NCI-H2081 treated with DMSO at 0.1 percent for 48 hours (cell line): ENCODE measurements at places on chromosomes 1 and 21.

DNA sequence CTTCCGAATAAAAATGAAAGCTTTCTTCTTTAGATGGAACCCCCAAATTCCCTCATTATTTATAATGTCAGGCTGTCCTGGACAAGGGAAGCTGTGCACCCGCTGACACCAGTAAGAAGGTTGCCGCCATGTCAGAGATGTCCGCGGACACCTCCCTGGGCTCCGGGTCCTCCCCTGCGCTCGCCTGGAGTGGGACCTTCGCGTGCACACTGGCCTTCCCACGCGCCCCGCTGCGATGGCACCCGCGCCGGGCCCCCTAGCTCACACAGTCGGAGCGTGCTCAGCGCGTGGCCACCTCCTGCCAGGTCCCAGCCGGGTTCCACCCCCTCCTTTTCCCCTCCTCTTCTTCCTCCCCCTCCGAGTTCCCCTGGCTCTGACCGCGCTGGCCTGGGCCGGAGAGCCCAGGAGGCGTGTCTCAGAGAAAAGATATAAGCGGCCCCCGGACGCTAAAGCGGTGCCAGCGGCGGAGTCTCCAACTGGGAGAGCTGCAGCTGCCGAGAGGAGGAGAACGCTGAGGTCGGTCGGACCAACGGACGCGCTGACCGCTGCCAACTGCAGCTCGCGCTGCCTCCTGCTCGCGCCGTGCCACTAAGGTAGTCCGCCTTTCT, at the start of gene G0S2:
TSS of gene G0S2 (plus strand) at position 456 of the 608 bp plus-strand sequence. CDS start 273 bp downstream, outside the sequence.
- no peak for DNase-seq

GRCh38 chr1:192399161-192399560, 82.4 kb downstream of the RGS21 start:
- DNase-seq, result no peak

- no peak for DNase-seq
These were observed 135.1 kb downstream of the CDC7 start for GRCh38 chr1:91635763-91636162.

GRCh38 chr1:196295766-196296165, 312.5 kb downstream of the KCNT2 start:
- no peak for DNase-seq

DNA sequence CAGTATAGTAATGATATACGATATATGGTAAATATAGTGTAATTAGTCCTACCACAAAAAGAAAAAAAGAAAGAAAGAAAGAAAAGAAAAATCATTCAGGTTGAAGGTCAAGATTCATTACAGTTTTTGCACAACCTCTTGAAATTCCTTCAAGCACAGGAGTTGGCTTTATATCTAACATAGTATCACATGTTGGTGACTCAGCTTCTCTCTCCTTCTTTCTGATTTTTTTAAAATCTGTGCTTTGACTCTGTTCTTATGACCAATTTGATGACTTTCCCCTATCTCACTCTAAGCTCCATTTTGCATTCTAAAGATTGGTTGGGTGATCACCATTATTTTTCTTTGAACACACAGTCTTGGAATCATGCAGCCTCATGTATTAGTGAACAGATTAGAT, 148.2 kb upstream of the COL11A1 start:
- no peak for DNase-seq

- no peak for DNase-seq
These were observed 694.6 kb downstream of the USP25 start for GRCh38 chr21:16424331-16424751.

- no peak for DNase-seq
These were observed 26.7 kb upstream of the GLIS1 start for GRCh38 chr1:53765657-53766056.

DNA sequence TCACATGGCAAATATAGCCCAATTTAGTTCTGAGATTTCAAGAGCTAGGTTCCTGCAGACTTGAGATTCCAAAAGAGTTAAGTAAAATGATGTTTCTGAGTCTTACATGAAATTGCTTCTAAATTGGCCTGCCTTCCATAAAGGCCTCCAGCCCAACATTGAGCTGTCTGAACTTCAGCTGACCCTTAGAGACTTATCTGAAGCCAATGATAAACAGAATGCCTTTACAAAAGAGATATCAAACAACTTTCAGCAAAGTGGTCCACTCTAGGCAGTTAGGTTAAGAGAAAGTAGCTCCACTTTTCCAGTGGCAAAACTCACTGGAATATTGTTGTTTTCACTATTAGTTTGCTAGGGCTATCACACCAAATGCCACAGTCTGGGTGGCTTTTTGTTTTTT, 6.3 kb upstream of the RC3H1 start:
- no peak for DNase-seq

GRCh38 chr1:84758476-84758875, 68.2 kb upstream of the SSX2IP start:
- no peak for DNase-seq

DNA sequence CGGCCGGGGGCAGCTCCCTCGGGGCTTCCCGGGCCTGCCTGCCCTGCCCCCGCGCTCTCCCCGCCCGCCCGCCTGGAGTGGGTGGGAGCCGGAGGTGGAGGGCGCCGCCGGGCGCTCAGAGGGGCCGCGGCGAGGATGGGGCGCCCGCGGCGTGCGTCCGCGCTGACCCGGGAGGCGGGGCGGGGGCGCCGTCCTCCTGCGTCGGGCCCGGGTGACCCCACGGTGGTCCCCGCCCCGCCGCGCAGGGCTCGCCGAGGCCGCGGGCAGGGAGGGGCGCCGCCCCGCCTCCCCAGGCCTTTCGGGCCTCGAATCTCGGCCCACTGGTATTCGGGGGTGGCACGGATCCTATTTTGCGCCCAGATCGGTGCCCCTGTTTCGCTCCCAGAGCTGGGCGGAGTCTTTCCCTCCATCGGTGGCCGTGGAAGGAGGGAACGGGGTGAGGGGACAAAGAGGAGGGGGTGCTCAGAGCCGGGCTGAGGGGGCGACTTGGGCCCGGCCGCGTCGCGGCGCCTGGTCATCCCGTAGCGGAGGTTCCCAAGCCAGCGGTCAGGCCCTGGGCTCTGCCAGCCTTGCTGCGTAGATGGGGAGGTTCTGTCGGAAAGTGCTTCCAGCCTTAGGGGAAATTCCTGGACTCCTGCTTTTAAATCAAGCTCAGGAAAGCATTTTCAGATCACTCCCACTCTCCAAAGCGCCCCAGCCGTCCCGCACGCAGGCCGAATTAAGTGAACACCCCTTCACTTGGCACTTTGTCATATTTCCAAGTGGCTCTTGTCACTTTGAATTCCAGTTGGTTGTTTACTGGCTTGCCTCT, 545 bp downstream of the PATJ start:
- DNase-seq, result no peak

GRCh38 chr21:38277501-38278131, 20.8 kb downstream of the KCNJ15 start:
- no peak for DNase-seq

GRCh38 chr1:184632415-184633175, 122.1 kb downstream of the EDEM3 start:
- no peak for DNase-seq

GRCh38 chr1:66652556-66652955, 99.7 kb upstream of the DYNLT5 start:
- DNase-seq, result no peak

- DNase-seq, result no peak
These were observed 2.5 kb downstream of the SLC25A34 start for GRCh38 chr1:15738416-15739113.

GRCh38 chr1:116008656-116009390, 32.5 kb downstream of the SLC22A15 start:
- DNase-seq, result no peak

DNA sequence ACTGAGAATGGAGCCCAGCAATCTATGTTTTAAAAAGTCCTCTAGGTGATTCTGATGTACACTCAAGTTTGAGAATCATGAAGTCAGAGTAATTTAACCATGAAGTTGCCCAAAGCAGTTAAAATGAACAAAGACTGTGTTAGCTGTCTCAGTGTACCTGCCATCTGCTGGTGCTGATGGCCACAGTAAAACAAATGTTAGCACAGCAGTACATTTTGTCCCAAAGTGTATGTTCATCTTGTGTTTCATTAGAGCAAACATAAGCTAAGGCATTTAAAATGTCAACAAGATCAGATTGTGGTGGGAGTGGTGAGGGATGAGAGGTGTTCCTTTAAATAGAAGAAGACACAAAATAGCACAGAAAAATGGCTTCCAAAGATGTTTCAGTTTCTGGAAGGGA, 31.1 kb downstream of the FYB2 start:
- no peak for DNase-seq

- DNase-seq, result no peak
These were observed 601.6 kb upstream of the USP24 start for GRCh38 chr1:55816456-55817426.

DNA sequence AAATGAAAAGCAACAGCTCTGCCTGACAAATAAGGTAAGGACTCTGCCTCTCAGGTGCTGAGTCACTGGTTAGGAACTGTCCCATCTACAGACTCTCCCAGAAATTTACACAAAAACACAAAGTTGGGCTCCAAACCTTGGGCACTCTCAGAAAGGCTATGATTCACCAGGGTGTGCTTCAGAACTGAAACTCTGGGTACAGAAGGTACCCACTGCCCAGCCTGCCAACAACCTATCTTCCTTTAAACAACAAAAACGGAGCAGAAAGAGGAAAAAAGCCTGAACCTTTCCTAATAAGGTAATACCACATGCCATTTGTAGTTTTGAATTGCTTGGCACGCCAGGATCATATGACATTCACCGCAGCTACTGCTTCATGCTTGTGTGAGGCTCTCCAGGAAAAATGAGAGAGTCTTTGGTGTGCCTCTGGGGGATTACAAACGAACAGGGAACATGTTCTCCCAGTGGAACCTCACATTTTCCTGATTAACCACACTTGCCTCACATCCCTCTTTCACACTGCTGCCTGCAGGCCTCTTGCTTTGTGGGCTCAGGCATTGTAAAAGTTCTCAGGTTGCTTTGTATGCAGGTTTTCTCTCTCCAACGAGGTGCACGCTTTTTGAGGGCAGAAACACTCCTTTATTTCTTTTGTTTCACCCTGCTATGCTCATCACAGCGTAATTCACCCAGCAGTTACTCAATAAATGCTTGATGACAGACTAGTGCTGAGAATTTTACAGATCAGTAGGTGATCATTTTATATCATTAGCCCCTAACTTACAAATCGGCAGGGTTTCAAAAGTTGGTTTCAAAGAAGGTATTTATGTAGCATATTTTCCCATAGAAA, 65.1 kb downstream of the GADD45A start:
- no peak for DNase-seq

DNA sequence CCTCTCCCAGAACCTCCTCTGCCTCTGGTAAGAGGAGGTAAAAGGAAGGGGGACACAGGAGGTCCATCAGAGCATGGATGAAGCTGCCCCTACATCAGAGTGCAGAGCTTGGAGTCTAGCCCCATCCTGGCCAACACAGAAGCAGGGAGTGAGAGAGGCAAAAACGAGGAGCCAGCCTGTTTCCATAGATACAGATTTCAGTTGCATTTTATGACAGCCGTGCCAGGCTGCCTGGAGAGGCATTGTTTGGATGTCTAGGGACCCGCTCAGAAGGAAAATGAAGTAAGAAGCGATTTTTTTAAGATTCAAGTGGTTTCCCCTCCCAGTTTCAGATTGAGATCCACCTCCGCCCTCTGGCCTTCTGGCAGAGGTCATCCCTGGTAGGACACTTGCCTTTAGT, 11.5 kb upstream of the GJA8 start:
- no peak for DNase-seq

- no peak for DNase-seq
These were observed 138.1 kb upstream of the IRF2BP2 start for GRCh38 chr1:234748066-234748465.

DNA sequence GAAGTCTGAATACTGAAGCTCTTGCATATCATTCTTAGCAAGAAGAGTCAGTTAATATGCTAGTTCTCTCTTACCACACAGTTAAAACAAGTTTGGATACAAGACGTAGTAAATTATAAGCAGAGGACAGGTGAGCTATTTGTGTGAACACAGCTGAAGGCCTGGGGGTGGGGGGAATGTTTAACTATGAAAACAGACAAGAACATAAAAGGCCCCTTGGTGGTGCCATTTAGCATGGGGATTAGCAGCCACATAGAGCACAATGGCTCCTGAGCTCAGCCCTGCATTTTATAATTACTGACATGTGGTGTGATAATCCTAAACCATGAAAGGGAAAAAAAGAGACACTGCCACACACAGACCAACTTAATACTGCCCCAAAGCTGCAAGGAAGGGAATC, 94.8 kb downstream of the TGFBR3 start:
- DNase-seq, result peak; percentile 57

GRCh38 chr1:166365081-166365480, 198.3 kb upstream of the FAM78B start:
- no peak for DNase-seq

- no peak for DNase-seq
These were observed 151.6 kb downstream of the SDCCAG8 start for GRCh38 chr1:243407284-243408018.

- no peak for DNase-seq
These were observed 132.7 kb upstream of the USP24 start for GRCh38 chr1:55347866-55348265.

DNA sequence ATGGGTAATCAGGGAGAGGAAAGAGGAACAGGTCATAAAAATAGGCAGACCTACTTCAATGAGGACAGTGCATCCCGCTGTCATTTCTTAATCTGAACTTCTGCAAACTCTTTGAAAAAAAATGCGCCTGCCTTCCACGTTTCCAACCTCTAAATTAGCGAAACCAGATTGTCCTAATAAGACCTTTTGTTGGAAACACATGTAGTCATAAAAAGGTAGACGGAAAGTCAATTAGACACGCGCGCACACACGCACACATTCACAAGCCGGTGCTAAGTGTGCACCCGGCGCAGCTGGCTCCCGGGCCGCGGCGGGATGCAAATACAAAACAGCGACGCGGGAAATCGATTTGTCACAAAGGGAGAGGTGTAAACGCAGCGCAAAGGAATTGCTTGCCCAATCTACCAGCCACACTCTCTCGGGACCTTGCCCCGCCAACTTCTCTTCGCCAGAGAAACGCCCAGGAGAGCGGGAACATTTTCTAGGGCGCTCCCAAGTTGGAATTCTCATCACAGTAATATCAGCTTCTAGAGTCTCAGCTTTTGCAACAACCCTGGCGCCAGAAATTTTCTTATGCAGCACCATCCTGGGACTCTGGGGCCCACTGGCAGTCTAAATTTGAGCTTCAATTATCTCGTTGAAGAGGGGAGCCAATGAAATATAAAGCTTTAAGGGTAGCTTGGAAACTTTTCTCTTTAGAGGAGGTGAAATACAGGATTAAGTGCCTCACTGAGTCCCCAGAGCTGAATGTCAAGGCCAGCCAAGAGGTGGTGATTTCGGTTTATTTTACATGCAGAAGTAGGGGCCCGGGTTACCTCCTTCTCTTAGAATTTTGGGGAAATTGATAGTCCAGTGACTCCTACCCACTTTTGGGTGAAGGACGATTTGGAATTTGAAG, 4.5 kb downstream of the PRRX1 start:
- DNase-seq, result no peak

- DNase-seq, result no peak
These were observed 257.3 kb downstream of the CAMTA1 start for GRCh38 chr1:7042322-7043190.
